K562 (cell line): ENCODE measurements at places on chromosomes 4 and X.

DNA sequence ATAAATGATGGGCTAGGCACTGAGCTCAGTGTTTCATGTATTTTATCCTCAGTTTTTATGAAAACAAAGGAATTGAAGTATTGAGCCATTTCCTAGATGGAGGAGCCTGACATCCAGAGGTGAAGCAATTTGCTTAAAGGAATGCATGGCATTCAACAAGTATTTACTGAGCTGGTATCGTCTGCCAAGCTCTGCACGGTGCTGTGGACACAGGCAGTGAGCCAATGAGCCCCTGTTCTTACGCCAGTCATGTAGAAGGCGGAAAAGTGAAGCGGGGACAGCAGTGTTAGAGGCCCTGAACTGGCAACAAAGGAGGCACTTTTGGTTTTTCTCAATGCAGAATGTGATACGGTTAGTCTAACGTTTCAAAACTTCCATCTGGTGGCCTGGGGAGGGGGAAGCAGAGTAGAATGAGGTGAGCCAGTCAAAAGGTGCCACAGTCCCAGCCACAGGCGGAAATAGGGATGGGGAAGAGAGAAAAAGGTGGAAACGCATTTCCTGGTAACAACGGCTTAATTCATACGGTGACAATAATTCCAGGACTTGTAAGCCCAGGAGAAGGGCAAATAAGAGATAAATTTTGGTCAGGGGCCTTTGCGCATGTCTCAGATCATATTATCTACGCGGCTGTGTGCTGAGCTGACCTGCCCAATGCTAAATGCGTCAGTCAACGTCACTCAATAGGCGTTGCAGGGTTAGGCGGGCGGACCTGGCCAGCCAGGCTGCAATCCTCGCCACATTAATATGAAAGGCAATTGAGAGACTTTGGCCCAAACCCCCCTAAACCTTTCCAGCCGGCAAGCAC lies 133.9 kb downstream of the AFAP1 start:
- DNase-seq: no peak
- no peaks in the 10 kb centered on the region; the same call in 2 of the 3 replicates for H3K4me1 ChIP-seq
- H3K27ac ChIP-seq: no peak overlapping the region
- H3K27me3 ChIP-seq: peaks cover 58% of the 10 kb centered on the region

DNA sequence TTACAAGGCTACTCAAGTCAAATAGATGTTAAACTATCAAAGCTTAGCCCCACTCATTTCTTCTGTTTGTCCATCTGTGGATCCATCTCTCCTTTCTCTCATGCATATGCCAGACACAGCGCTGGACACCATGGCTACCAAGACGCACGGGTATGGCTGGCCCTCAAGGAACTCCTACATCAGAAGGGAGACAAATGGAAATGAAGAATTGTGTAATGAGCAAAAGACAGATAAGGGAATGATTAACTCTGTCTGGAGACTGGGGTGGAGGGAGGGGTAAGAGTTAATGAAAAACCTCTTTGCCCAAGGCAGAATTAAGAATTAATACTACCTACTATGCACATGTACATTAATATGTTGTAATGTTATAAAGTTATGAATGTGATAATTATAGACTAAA lies 88.1 kb downstream of the MGST2 start:
- no peak overlapping the region for H3K27ac ChIP-seq
- H3K4me3 ChIP-seq: no peak overlapping the region
- peaks cover 25% of the 10 kb centered on the region for H3K27me3 ChIP-seq
- no peak for DNase-seq

DNA sequence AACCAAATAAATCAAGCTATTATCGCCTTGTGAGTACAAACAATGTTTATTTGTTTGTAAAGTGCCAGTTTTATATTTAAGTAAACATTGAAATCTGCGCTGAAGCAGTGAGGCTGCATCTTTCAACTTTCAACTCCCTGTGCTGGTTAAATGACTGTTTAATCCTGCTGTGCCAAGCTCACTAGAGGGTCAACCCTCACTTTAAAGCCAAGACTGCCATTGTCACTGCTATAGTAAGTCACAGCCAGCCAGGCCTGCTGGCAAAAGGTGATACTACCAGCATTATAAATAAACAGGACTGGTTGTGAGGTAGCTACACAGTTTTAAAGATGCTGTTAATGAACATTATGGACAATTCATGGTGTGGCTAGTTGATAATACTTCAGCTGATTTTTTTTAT lies 34.6 kb downstream of the EFHC2 start:
- no peak overlapping the region for H3K4me3 ChIP-seq
- no peak overlapping the region for H3K27ac ChIP-seq
- H3K36me3 ChIP-seq: no peaks in the 10 kb centered on the region
- peaks cover 6% of the 10 kb centered on the region; the same call in 2 of the 3 replicates for H3K4me1 ChIP-seq

GRCh38 chrX:6026980-6027379 lies 201.7 kb downstream of the NLGN4X start:
- H3K27ac ChIP-seq: no peak overlapping the region
- no peak overlapping the region for H3K4me3 ChIP-seq
- no peaks in the 10 kb centered on the region for H3K4me1 ChIP-seq
- no peaks in the 10 kb centered on the region for H3K27me3 ChIP-seq

- peaks cover 11% of the 10 kb centered on the region; the same call in 2 of the 3 replicates for H3K36me3 ChIP-seq
- H3K27ac ChIP-seq: no peak overlapping the region
- H3K4me3 ChIP-seq: no peak overlapping the region
- peak; percentile 45 for DNase-seq
Measured at GRCh38 chr4:128068918-128069317, 7.8 kb downstream of the LARP1B start.

DNA sequence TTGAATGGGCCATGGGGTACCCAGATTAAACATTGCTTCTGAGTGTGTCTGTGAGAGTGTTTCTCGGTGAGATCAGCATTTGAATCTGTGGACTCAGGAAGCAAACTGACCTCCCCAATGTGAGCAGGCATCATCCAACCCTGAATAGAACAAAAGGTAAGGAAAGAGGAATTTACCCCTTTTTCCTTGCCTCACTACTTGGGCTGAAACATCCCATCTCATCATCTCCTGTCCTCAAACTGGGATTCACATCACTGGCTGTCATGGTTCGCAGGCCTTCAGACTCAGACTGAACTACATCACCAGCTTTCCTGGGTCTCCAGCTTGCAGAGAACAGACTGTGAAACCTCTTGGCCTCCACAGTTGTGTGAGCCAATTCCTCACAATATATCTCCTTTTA lies 47.1 kb downstream of the TEC start:
- H3K4me1 ChIP-seq: 0 out of 2 replicates have a peak, but pooled peaks cover 3% of the 10 kb centered on the region
- H3K27ac ChIP-seq: no peak overlapping the region
- H3K36me3 ChIP-seq: peaks cover 8% of the 10 kb centered on the region
- H3K4me3 ChIP-seq: no peak overlapping the region
- DNase-seq: no peak
- H3K27me3 ChIP-seq: no peaks in the 10 kb centered on the region

DNA sequence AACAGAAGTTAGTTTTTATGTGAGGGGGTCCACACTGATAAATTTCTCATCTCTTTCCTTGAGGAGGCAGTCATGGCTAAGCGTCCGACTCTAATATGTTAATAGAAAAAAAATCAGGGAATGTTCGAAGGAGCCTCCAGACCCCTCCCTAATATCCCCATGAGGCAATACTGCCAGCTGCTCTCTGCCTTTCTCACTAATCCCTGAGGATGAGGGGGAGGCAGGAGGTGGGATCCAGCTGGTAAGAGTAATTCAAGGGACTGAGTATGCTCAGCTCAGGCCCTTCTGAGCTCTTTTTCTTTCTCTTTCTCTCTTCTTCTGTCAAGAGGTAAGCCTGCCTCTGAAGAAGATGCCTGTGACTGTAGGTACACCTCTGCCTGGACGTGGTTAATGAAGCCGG lies 51.7 kb downstream of the PIR start:
- H3K27ac ChIP-seq: no peak overlapping the region
- H3K4me3 ChIP-seq: no peak overlapping the region
- no peaks in the 10 kb centered on the region for H3K4me1 ChIP-seq
- no peaks in the 10 kb centered on the region for H3K27me3 ChIP-seq
- no peaks in the 10 kb centered on the region for H3K36me3 ChIP-seq

DNA sequence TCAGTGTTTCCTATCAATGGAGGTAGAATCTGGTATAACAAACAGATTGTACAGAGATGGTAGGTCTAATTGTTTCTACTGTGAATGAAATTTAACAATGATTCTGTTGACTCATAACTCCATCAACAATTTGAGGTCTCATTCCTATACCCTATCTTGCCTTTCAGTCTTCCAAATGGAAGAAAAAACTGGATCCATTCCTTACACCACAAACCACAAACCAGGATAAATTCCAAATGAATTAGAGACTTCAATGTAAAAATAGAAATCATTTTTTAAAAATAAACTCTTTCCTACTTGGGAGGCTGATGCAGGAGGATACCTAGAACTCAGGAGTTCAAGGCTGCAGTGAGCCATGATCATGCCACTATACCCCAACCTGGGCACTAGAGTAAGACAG lies 114.4 kb upstream of the WDR44 start:
- H3K27me3 ChIP-seq: no peaks in the 10 kb centered on the region
- H3K4me1 ChIP-seq: no peaks in the 10 kb centered on the region
- no peak for DNase-seq
- H3K4me3 ChIP-seq: no peak overlapping the region
- no peak overlapping the region for H3K27ac ChIP-seq

- H3K4me1 ChIP-seq: no peaks in the 10 kb centered on the region
- H3K4me3 ChIP-seq: no peak overlapping the region
- no peak for DNase-seq
- no peak overlapping the region for H3K27ac ChIP-seq
Measured at GRCh38 chr4:176791591-176792325, 964 bp downstream of the VEGFC start.

DNA sequence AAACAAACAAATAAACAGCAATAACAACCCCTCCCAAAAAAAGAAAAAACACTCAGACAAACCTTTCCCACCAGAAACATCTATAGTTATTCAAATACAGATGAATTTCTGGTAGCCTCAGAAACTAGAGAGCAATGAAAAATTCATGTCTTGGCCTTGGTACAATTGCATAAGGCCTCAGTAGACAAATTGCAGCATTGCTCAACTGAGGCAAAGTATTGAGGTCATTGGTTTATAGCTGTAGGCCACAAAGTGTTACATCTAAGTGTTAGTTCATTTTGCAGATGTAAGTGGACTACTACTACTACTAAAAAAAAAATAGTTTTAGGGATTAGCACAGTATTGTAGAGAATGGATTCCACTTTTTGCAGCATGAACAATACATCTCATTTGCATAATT lies 2268.3 kb downstream of the ARAP2 start:
- H3K4me3 ChIP-seq: no peak overlapping the region
- no peaks in the 10 kb centered on the region for H3K27me3 ChIP-seq
- no peak overlapping the region for H3K27ac ChIP-seq
- no peaks in the 10 kb centered on the region for H3K36me3 ChIP-seq
- no peaks in the 10 kb centered on the region for H3K4me1 ChIP-seq

- H3K36me3 ChIP-seq: no peaks in the 10 kb centered on the region
- no peak overlapping the region for H3K4me3 ChIP-seq
- H3K4me1 ChIP-seq: no peaks in the 10 kb centered on the region; the same call in 2 of the 3 replicates
- no peaks in the 10 kb centered on the region for H3K27me3 ChIP-seq
- H3K27ac ChIP-seq: no peak overlapping the region
Measured at GRCh38 chr4:109207061-109207460, 95.4 kb downstream of the COL25A1 start.

DNA sequence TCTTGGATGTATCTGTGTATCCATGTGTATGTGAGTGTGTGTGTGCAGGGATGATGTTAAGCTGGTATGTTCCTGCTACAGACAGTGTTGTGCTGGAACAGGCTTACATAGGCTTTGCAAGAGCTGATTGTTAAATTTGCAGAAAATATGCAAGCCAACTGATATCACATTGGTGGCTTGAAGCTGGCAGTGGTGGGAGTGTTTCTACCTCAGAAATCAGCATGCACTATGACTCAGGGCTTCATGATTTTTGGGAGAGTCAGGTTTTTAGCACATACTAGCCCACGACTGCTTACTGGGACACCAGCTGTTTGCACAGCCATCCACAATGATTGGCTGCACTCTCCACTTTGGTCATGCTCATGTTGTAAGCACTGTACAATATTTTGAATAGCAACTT lies 261.8 kb downstream of the DHX15 start:
- H3K36me3 ChIP-seq: no peaks in the 10 kb centered on the region
- no peaks in the 10 kb centered on the region for H3K4me1 ChIP-seq
- H3K27ac ChIP-seq: no peak overlapping the region
- H3K27me3 ChIP-seq: no peaks in the 10 kb centered on the region; the same call in none of the 2 replicates
- DNase-seq: no peak

GRCh38 chr4:184843984-184844554 lies 18.3 kb upstream of the ACSL1 start:
- no peaks in the 10 kb centered on the region for H3K27me3 ChIP-seq
- peak; percentile 95 for DNase-seq
- H3K27ac ChIP-seq: peak overlapping the region; percentile 93
- H3K4me3 ChIP-seq: peak overlapping the region; percentile 23; the same call in 1 of the 2 replicates

DNA sequence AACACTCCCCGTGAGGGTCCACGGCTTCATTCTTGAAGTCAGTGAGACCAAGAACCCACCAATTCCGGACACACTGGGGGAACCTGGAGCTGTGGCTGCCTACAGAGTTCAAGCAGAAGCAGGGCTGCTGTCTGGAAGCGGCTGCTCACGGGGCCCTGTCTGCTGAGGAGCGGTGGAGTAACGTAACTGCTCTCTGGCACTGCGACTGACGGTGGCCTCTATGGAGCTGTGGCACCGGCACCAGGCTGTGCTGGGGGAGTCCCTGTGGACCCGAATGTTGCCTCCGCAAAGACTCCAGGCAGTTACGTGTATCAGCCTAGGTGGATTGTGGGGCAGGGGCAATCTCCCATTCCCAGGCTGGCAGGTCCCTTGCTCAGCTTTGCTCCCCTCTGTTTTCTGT lies 703.3 kb upstream of the FRG1 start:
- no peak for DNase-seq
- H3K4me1 ChIP-seq: no peaks in the 10 kb centered on the region
- no peak overlapping the region for H3K27ac ChIP-seq
- no peaks in the 10 kb centered on the region for H3K36me3 ChIP-seq
- H3K4me3 ChIP-seq: no peak overlapping the region
- no peaks in the 10 kb centered on the region for H3K27me3 ChIP-seq

- no peaks in the 10 kb centered on the region for H3K36me3 ChIP-seq
- H3K4me3 ChIP-seq: no peak overlapping the region
- no peak overlapping the region for H3K27ac ChIP-seq
- no peaks in the 10 kb centered on the region for H3K4me1 ChIP-seq
- no peaks in the 10 kb centered on the region for H3K27me3 ChIP-seq
Measured at GRCh38 chr4:80197601-80198440, 518 bp downstream of the PRDM8 start.

DNA sequence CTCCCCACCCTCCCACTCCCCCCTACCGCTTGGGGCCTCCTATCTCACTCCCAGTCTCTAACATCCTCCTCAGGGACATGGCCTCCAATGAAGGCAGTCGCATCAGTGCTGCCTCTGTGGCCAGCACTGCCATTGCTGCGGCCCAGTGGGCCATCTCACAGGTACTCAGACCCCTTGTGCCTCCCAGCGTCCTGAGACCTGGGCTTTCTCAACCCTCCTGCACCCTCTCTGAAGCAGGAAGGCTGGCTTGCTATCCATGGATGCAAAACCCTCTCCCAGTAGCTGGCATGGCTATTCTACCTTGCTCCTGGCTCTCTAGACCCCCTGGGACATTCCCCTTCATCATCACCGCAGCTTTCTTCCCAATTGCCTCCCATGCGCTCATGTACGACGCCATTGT lies 13.3 kb upstream of the UBA1 start:
- no peaks in the 10 kb centered on the region for H3K4me1 ChIP-seq
- no peak for DNase-seq
- H3K27ac ChIP-seq: no peak overlapping the region
- H3K27me3 ChIP-seq: no peaks in the 10 kb centered on the region
- H3K4me3 ChIP-seq: no peak overlapping the region
- H3K36me3 ChIP-seq: peaks cover 80% of the 10 kb centered on the region; the same call in 2 of the 3 replicates

- no peaks in the 10 kb centered on the region for H3K36me3 ChIP-seq
- no peak for DNase-seq
- no peaks in the 10 kb centered on the region for H3K27me3 ChIP-seq
- H3K4me1 ChIP-seq: no peaks in the 10 kb centered on the region
Measured at GRCh38 chr4:169243825-169244609, 26.7 kb downstream of the SH3RF1 start.
